Smooth muscle cell of the brain vasculature (primary cell): ENCODE measurements at places on chromosomes 12 and 14.

DNA sequence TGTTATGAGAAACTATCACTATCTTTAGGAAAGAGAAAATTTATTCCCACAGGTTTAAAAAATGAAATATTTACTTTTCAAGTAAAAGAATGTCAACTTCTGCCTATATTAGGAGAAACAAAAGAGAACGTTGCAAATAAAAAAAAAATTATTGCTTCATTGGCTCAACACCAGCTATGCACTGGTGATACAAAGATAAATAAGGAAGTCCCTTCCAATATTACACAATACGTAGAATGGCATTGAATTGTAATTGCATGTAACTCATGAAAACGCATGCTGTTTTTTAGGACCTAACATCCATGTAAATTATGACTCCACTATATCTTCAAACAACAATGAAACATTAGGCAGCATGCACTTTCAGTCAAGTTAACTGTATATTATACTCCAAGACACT lies 56.4 kb upstream of the RERGL start:
- no peak for DNase-seq

- no peak for DNase-seq
Observed at GRCh38 chr12:98401427-98401826, 114.0 kb upstream of the TMPO start.

DNA sequence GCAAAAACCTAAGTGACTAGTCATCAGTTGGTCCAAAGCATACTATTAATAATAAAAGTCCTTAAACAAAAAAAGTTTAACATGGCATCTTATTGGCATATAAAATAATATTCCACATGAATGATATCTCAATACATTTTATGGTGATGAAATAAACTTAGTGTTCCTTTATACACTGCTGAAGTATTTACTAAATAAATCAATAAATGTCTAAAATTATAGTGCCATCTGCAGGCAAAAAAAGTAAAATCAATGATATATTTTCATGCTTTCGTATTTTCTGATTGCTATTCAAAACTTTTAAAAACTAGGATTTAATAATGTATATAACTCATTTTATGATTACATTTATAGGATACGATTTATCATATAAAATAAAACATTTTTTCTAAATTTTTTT lies 30.5 kb downstream of the PUS7L start:
- no peak for DNase-seq

- DNase-seq = no peak
Observed at GRCh38 chr14:23613242-23614070, 22.7 kb upstream of the DHRS2 start.

- no peak for DNase-seq
Observed at GRCh38 chr14:55243386-55243785, 27.8 kb upstream of the FBXO34 start.

DNA sequence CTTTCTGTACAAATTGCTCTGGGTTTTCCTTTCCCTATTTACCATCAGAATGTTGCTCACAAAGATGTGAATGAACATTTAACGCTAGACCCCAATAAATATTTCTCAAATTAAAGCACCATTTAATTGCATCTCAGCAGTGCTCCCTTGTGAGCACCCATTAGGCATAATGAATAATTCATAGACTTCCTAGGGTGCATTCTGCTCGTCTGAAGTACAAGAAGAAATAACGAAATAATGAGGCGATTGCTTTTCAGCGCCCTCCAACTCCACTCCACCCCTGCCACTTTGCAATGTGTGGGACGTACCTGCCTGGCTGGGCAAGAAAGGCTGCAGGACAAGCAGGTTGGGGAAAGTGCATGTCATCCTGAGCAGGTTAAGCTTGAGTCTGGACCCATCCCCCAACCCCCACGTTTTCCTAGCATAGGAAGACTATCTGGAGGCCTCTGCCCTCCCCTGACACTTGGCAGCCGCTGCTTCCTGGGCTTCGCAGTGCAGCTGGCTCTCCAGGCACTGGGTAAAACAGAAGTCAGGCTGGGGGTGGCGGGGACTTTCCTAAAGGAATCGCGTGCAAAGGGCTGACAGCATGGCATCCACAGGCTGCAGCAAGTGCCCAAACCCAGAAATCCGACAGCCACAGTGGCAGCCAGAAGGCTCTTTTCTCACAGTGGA lies 253.7 kb downstream of the DUSP6 start:
- no peak for DNase-seq

- DNase-seq = no peak
Observed at GRCh38 chr12:124420041-124420995, 125.4 kb downstream of the RFLNA start.
